ENCODE measurements at places on chromosomes 4 and X.

DNA sequence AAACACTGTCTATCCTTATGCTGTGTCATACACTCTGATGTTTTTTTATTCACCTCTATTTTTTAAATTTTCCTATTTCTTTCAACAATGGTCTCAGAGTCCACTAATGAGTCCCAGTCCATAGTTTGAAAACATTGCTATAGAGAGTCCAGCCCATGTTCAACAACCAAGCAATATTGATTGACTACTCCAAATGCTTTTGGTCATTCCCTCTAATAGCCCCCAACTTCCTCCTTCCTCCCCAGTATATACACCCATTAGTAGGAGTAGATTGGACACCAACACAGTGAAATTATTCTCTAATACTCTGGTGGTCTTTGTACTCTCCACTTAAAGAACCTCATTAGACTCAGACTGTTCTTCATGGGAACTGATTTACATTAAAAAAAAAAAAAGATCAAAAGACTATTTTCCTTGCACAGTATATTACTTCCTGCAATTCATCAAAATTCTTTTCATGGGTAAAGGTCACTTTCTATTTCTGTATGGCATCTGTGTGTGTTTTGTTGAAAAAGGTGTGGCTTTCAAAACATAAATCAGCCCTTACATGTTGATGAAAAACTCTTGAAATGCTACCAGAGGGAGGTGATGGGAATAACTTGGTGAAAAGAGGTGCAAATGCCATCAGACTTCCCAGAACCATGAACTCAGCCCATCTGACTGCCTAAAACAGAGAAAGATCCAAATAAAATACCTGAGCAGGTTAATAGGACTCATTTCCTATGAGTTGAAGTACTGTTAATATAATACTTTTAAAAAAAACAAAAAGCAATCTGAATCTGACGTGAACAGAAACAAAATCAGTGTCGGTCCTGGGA lies 250.3 kb upstream of the KLF3 start:
- DNase-seq, result no peak

GRCh38 chr4:83208371-83209365 lies 75.9 kb downstream of the COQ2 start:
- DNase-seq, result no peak

DNA sequence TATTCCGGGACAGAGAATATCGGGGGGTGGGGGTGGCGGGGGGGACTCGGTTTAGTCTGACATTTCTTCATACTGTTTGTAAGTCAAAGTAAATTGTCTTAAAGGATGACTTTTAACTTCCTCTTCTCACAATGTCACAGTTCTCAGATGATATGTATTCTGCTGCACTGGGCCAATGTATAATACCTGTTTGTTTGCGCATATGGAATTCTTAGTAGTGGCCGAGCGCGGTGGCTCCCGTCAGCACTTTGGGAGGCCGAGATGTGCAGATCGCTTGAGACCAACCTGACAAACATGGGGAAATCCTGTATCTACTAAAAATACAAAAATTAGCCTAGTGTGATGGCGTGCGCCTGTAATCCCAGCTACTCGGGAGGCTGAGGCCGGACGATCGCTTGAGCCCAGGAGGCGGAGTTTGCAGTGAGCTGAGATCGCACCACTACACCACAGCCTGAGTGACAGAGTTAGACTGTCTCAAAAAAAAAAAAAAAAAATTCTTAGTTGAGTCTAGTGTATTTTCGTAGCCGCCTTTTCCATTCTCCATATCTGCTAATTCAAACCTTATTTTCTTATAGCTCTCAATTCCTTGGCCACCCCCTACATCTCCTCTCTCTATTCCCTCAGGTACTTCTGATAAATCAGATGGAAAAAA lies 851 bp downstream of the POLR2B start:
- peak; percentile 82 for DNase-seq

DNA sequence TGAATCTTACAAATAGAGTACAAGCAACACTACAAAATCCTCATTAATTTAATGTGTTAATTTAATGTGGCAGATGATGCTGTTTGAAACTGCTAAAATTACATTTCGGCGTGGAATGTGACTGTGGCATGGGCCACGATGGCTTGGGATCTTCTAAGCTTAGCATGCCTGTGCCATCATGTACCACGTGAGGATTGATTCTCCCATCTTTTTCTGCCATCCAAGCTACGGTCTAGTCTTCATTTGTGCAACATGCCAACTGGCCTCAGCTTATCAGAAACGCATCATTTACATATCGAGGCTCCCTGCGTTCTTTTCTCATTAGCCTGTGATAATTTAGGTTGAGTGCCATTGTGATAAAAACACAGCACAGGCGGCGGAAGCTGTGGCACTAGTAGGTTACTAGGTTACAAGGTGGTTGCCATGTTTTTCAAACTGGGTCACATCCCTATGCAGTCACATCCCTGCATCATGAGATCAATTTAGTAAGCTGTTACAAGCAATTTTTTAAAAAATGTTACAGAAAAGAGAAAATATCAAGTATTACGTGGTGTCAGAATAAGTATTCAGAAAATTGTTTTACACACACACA lies 189.9 kb upstream of the RBPJ start:
- DNase-seq, result no peak

GRCh38 chr4:109801895-109802319 lies at the start of gene CFI:
CFI (minus strand) TSS chr4:109801999; CDS start chr4:109801971, 28 bp downstream.
- no peak for DNase-seq

- peak; percentile 90 for DNase-seq
Measured at GRCh38 chr4:22515145-22515887, 550 bp downstream of the ADGRA3 start.

DNA sequence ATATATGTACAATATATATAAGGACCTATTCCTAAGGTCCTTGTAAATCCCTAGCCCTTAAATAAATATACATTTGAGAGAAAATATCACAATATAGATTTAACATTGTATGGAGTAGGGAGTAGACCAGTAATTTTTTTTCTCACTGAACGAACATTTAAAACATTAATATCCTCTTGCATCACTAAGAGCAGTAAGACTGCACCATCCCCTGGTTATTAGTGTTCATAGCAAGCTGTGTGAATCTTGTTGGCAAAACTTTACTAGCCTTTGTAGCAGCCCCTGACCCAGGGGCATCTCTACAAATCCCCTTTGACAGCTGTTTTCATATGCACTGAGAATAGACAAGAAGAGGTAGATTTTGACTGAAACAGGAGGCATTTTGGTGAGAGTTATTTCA lies 146.5 kb downstream of the IL1RAPL2 start:
- DNase-seq, result no peak

All from lower leg skin (tissue), 4 donors.